ENCODE measurements at places on chromosomes 3 and 15. TPM values are rescaled to one million over a fixed set of nuclear protein-coding genes. Genes with fewer than 3 reads are reported as not detected.

CLSTN2 gene
- total RNA-seq, result under 0.01 TPM

PP2D1 gene
- not detected for total RNA-seq

MINAR1 gene
- total RNA-seq, result 1.6 TPM

- H3K27ac ChIP-seq, result no peak overlapping the region
- no peak for DNase-seq
- peaks cover 15% of the 10 kb centered on the region for H3K4me1 ChIP-seq
These were observed 104.3 kb upstream of the TSC22D2 start for GRCh38 chr3:150303768-150304167.

GRCh38 chr3:130374033-130374432 lies 28.6 kb downstream of the COL6A5 start:
- no peaks in the 10 kb centered on the region for H3K27me3 ChIP-seq
- H3K27ac ChIP-seq, result no peak overlapping the region
- H3K36me3 ChIP-seq, result no peaks in the 10 kb centered on the region
- H3K4me1 ChIP-seq, result no peaks in the 10 kb centered on the region
- H3K4me3 ChIP-seq, result no peak overlapping the region

- no peak overlapping the region for H3K4me3 ChIP-seq
- DNase-seq, result no peak
- H3K27ac ChIP-seq, result no peak overlapping the region
- H3K27me3 ChIP-seq, result no peaks in the 10 kb centered on the region
These were observed 56.2 kb downstream of the ARHGEF26 start for GRCh38 chr3:154177406-154177805.

DNA sequence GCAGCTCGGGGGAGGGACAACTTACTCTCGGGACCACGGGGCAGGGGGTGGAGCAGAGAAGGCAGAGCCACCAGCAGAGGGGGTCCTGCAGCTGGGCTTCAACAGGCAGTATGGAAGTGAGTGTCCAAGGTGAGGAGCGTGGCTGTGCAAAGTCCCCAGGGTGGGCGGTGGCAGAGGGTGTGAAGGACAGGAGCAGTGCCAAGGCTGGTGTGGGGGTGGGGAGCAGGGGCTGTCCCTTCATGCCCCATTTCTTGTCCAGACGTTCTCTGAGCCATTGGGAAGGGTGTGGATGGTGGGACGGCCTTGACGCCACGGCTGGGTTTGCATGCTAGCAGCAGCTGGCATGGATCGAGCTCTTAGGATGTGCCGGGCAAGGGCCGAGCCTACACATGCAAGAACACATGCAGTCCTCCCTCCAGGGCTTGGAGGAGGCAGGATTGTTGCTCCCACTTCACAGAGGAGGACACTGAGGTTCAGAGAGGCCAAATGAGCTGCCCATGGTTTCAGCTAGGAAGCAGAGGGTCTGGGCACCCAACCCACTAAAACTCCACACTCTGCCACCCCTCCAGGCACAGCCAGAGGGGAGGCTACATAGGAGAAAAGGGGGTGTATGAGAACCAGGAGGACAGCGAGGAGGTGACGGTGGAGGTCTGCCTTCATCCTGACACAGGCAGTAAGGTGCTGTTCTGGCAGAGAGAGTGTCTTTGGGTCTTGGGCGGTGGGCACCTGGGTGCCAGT lies 93.6 kb downstream of the TBC1D2B start:
- H3K27me3 ChIP-seq, result peaks cover 21% of the 10 kb centered on the region
- no peak overlapping the region for H3K4me3 ChIP-seq
- H3K36me3 ChIP-seq, result no peaks in the 10 kb centered on the region
- no peak for DNase-seq

Measured in IMR-90 (cell line).